ENCODE measurements at places on chromosomes 11 and 22. TPM values are rescaled to one million over a fixed set of nuclear protein-coding genes. Genes with fewer than 3 reads are reported as not detected.

The P2RX3 gene
- total RNA-seq, result not detected

The NEFH gene
- 0.12 TPM for total RNA-seq

The GGTLC3 gene
- not detected for total RNA-seq

The CCDC90B gene
- 29.5 TPM for total RNA-seq

The MIAT gene
- 105 TPM for total RNA-seq

The MYOD1 gene
- not detected for total RNA-seq

The TIMM10 gene
- 17.1 TPM for total RNA-seq

DNA sequence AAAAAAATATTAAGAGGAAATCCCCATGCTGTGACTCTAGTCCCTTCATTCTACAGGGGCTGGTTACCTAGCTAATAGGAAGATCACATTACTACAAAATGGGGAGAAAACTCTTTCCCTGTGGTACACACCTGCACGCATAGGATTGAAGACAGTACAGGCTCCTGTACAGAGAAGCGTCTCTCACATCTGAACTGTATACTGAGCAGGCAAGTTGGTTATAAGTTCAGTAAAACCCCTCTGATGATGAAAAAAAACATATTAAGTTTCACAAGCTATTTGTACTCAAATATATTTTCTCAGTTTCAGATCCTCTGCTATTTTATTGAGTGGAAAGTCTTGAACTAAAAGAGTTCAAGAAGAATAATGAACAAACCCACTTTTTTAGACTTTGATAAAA lies 156.9 kb upstream of the HSD17B12 start:
- H3K36me3 ChIP-seq, result no peaks in the 10 kb centered on the region
- H3K27ac ChIP-seq, result no peak overlapping the region
- H3K27me3 ChIP-seq, result peaks cover 2% of the 10 kb centered on the region
- no peaks in the 10 kb centered on the region for H3K4me1 ChIP-seq
- H3K4me3 ChIP-seq, result no peak overlapping the region

- H3K36me3 ChIP-seq, result no peaks in the 10 kb centered on the region
- H3K27me3 ChIP-seq, result no peaks in the 10 kb centered on the region
- H3K4me3 ChIP-seq, result no peak overlapping the region
- peaks cover 44% of the 10 kb centered on the region for H3K4me1 ChIP-seq
Observed at GRCh38 chr22:22167791-22168189, 76.8 kb upstream of the VPREB1 start.

- no peaks in the 10 kb centered on the region for H3K4me1 ChIP-seq
- H3K27ac ChIP-seq, result no peak overlapping the region
Observed at GRCh38 chr11:125102510-125102909, 8.9 kb downstream of the TMEM218 start.

GRCh38 chr11:87219266-87219665 lies 181.5 kb downstream of the TMEM135 start:
- H3K4me1 ChIP-seq, result no peaks in the 10 kb centered on the region
- H3K4me3 ChIP-seq, result no peak overlapping the region
- peak; percentile 17 for DNase-seq
- H3K36me3 ChIP-seq, result no peaks in the 10 kb centered on the region
- no peaks in the 10 kb centered on the region for H3K27me3 ChIP-seq

GRCh38 chr11:134943544-134943943 lies 531.5 kb upstream of the B3GAT1 start:
- no peak overlapping the region for H3K27ac ChIP-seq
- no peaks in the 10 kb centered on the region for H3K4me1 ChIP-seq
- H3K27me3 ChIP-seq, result no peaks in the 10 kb centered on the region
- DNase-seq, result no peak

DNA sequence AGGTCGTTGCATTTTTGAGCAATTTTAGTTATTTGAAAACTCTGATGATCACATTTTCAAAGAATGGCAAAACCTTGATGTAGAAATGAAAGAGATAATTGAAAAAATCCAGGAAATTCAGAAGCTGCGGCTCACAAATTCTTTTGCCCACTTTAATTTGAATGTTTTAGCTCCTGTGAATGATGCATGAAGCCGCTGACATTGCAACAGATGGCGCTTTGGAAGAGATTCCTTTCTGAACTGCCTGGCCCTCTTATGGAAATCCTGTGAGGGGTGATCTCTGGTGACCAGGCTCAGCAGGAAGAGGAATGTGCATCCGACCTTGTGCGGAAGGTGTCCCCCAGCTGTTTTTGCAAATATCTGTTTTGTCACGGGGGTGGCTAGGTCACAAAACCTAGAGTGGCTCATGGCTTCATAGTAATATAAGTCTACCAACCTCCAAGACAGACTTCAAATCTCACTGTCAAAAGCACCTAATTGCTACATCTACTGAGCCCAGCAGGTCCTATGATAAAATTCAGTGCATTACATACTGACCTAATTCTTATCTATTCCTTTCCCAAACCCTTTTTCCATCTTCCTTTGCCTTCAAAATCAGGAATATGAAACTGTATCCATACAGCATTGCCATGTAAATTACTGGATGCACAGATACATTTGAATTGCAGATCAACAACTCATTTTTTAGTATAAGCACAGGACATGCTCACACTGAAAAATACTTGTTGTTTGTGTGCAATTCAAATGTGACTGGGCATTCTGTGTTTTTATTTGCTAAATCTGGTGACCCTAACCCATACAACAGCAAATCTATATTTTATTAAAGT lies 412.7 kb downstream of the ETS1 start:
- H3K4me1 ChIP-seq, result no peaks in the 10 kb centered on the region
- H3K27ac ChIP-seq, result no peak overlapping the region
- no peaks in the 10 kb centered on the region for H3K36me3 ChIP-seq
- H3K4me3 ChIP-seq, result no peak overlapping the region
- DNase-seq, result no peak
- H3K27me3 ChIP-seq, result no peaks in the 10 kb centered on the region

DNA sequence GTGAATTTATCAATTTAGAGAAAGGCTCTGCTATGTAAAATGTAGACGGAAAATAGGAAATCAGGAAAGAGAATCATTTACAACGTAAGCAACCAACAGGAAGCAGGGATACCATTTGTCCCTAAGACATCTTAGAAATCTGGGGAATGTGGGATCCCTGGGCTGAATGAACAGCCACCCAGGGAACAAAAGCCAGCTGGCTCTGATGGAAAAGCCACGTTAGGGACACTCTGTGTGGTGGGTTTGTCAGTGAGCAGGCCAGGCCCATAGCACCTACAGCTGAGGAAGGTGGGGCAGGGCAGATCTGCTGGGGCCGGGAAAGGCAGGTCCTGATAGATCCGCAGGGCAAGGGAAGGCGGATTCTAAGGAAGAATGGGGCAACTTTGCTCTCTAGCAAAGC lies 87.1 kb upstream of the CSNK2A3 start:
- H3K36me3 ChIP-seq, result no peaks in the 10 kb centered on the region
- no peak overlapping the region for H3K27ac ChIP-seq

DNA sequence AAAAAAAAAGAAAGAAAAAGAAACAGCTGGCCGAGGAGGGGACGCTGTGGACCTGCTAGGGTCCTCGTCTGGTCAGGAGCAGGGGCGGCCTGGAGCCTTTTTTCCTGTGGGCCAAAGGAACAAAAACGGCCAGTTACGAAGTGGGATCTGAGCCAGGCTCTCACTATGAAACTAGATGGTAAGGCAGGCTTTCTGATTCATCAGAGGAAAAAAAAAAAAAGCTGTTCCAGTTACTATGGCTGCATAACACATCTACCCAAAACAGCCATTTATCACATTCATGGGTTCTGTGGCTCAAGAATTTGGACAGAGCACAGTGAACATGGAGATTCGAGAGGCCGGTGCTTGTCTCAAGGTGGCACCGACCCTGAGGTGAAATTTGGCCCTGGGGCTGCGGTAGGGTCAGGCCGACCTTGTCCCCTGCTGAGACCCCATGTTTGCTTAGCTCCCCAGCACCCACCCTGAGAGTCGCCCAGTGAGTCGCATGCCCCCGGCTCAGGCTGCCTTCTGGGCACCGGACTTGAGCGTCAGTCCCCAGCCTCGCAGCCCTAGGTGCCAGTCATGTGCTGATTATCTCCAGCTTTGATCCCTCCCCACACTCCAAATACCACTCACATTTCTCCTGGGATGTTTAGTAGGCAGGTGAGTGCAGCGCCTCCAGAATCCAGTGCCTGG lies 34.2 kb downstream of the MRGPRD start:
- no peak overlapping the region for H3K4me3 ChIP-seq
- H3K4me1 ChIP-seq, result no peaks in the 10 kb centered on the region
- H3K36me3 ChIP-seq, result no peaks in the 10 kb centered on the region
- DNase-seq, result no peak

GRCh38 chr11:61336171-61336935 lies 3.3 kb downstream of the TKFC start:
- peak; percentile 93 for DNase-seq
- H3K4me1 ChIP-seq, result peaks cover 33% of the 10 kb centered on the region
- H3K27ac ChIP-seq, result peak overlapping the region; percentile 42

GRCh38 chr11:70153133-70153727 lies 49.9 kb upstream of the FADD start:
- no peak for DNase-seq
- H3K4me3 ChIP-seq, result no peak overlapping the region
- H3K4me1 ChIP-seq, result no peaks in the 10 kb centered on the region
- no peak overlapping the region for H3K27ac ChIP-seq
- H3K36me3 ChIP-seq, result no peaks in the 10 kb centered on the region

GRCh38 chr11:77661670-77662069 lies 24.1 kb upstream of the CLNS1A start:
- no peak overlapping the region for H3K4me3 ChIP-seq
- no peak for DNase-seq
- H3K27ac ChIP-seq, result no peak overlapping the region
- H3K36me3 ChIP-seq, result peaks cover 16% of the 10 kb centered on the region
- no peaks in the 10 kb centered on the region for H3K4me1 ChIP-seq
- no peaks in the 10 kb centered on the region for H3K27me3 ChIP-seq

DNA sequence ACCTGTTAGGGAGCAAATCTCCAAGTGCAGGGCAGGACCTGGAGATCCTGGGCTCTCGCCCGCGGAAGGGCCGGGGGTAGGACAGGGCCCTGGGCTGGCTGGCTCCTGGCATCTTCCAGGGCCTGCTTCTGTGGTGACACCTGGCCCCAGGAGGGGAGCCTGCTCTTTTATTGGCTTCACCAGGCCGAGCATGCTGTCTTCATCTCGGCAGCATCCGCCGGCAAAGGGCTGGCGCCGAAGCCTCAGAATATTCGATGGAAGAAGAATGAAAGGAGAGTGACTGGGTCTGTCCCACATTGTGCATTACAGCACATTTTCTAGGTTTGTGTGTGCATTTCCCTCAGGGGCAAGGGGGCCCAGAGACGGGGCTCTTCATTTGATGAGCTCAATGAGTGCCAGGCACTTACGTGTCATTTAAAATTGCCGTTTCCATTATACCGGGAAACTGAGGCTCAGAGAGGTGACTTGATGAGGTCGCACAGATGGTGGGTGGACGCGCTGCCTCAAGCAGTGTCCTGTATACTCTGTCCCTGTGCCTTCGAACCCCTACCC lies 70.0 kb downstream of the RBX1 start:
- peak overlapping the region; percentile 54 for H3K4me3 ChIP-seq
- H3K27me3 ChIP-seq, result peaks cover 3% of the 10 kb centered on the region
- no peak for DNase-seq
- H3K4me1 ChIP-seq, result peaks cover 15% of the 10 kb centered on the region

GRCh38 chr22:45468872-45469271 lies 33.8 kb upstream of the FBLN1 start:
- no peak overlapping the region for H3K4me3 ChIP-seq
- no peaks in the 10 kb centered on the region for H3K27me3 ChIP-seq
- H3K4me1 ChIP-seq, result no peaks in the 10 kb centered on the region
- H3K36me3 ChIP-seq, result no peaks in the 10 kb centered on the region

- peak overlapping the region; percentile 24 for H3K27ac ChIP-seq
- no peak for DNase-seq
- no peaks in the 10 kb centered on the region for H3K27me3 ChIP-seq
- no peak overlapping the region for H3K4me3 ChIP-seq
- peaks cover 16% of the 10 kb centered on the region for H3K36me3 ChIP-seq
Observed at GRCh38 chr11:36390963-36391471, 94.9 kb downstream of the PRR5L start.

GRCh38 chr11:5608808-5609207 lies 12.4 kb downstream of the TRIM6 start:
- no peaks in the 10 kb centered on the region for H3K4me1 ChIP-seq
- no peak overlapping the region for H3K27ac ChIP-seq
- H3K27me3 ChIP-seq, result no peaks in the 10 kb centered on the region
- H3K4me3 ChIP-seq, result no peak overlapping the region
- no peaks in the 10 kb centered on the region for H3K36me3 ChIP-seq

DNA sequence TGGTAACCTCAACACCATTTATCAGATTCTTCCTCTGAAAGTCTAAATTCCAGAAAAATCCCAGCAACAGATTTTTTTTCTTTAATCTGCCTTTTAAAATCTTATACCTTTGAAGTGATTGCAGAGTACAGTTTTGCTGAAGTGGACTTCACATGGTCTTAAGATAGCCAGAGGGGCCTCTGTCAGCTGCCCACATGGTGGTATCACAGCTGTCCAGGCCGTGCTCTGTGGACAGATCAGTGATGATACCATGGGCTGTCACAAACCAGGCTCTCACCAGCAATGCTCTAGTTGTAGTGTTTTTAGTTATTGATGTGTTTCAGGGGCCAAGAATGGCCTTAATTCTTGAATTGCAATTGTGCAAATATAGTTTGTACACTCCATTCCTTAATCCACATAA lies 44.0 kb downstream of the PARVA start:
- no peak overlapping the region for H3K4me3 ChIP-seq
- no peaks in the 10 kb centered on the region for H3K27me3 ChIP-seq
- no peak overlapping the region for H3K27ac ChIP-seq
- H3K36me3 ChIP-seq, result no peaks in the 10 kb centered on the region

GRCh38 chr11:35761899-35762298 lies 99.3 kb downstream of the TRIM44 start:
- H3K4me3 ChIP-seq, result no peak overlapping the region
- H3K4me1 ChIP-seq, result no peaks in the 10 kb centered on the region
- H3K36me3 ChIP-seq, result no peaks in the 10 kb centered on the region
- no peak for DNase-seq
- no peaks in the 10 kb centered on the region for H3K27me3 ChIP-seq
- H3K27ac ChIP-seq, result no peak overlapping the region

DNA sequence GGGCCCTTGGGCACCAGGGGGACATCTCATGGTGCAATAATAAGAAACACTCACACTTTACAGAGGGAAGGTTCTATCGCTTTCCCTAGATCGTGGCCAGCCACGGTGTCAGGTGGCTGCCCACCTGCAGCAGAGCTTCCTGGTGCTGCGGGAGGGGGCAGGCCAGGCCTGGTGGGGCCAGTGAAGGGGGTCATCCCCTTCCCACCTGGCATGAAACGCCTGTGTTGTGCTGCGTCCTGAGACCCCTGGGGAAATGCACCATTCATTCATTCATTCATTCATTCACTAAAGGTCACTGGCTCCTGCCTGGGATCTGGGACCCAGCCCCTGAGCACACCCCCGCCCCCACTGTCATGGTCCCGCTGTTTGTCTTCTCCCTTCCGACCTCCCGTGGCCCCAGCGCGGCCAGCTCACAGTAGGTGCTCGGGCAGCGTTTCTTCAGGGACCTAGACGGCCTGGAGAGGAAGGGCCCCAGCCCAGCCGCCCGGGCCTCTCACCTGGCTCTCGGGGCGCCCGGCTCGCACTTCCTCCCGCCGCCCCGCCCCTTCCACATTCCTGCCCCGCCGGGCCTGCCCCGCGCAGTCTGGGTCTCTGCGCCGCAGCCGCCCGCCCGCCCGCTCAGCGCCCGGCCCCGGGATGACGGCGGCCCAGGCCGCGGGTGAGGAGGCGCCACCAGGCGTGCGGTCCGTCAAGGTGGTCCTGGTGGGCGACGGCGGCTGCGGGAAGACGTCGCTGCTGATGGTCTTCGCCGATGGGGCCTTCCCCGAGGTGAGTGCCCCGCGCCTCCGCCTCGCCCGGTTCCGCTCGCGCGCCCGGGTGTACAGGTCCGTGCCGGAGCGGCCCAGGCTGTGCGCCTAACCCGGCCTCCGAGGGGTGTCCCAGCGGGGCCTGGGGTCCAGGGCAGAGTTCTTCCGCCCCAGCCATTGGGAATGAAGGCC lies at the start of gene RHOD:
Gene RHOD, plus strand, starts transcription at position 581 of the 938 bp plus-strand sequence. Its CDS starts 56 bp downstream, at position 637.
- H3K4me3 ChIP-seq, result no peak within 1 kb of the TSS
- no peaks in the 10 kb centered on the region for H3K36me3 ChIP-seq
- peaks cover 15% of the 10 kb centered on the region for H3K27me3 ChIP-seq
- H3K27ac ChIP-seq, result no peak within 1 kb of the TSS
- H3K4me1 ChIP-seq, result peaks cover 5% of the 10 kb centered on the region

All from natural killer cell (primary cell).